ENCODE measurements at places on chromosomes 4 and X.
A peak's percentile ranks its signal among the peaks of the same experiment; 100 is the strongest.

DNA sequence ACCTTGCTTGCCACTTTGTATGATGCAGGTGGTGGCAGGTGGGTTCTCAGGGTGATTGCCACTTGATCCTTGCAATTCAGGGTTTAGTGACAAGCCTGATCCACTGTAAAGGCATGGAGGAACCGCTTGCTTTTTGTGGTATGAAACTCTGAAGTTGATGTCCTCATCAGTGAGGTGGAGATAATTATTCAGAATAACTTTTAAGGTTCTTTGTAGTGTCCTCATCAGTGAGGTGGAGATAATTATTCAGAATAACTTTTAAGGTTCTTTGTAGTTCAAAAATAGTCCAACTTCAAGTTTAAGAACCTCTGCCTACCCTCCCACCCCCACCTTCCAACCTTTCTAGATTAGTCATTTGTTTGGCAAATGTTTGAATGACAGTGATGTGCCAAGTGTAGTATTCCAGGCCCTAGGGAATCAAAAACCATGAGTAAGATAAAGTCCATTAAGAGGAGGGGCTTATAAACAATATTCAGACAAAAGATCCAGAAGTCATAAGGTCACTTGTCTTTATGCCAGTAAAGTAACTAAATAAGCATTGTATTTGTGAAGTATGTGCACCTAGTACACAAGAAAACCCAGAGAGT is 51.2 kb downstream of the DCUN1D4 start:
- no peak for DNase-seq

GRCh38 chr4:173505924-173506518 is 24.0 kb downstream of the HAND2 start:
- peak; percentile 40 for DNase-seq

GRCh38 chrX:47232803-47233332 is at the start of gene USP11:
Gene USP11 (plus strand): TSS chrX:47233009. CDS start chrX:47233044, 35 bp downstream.
- peak; percentile 73 for DNase-seq

- no peak for DNase-seq
These were observed 902 bp upstream of the LARP1B start for GRCh38 chr4:128060121-128060698.

DNA sequence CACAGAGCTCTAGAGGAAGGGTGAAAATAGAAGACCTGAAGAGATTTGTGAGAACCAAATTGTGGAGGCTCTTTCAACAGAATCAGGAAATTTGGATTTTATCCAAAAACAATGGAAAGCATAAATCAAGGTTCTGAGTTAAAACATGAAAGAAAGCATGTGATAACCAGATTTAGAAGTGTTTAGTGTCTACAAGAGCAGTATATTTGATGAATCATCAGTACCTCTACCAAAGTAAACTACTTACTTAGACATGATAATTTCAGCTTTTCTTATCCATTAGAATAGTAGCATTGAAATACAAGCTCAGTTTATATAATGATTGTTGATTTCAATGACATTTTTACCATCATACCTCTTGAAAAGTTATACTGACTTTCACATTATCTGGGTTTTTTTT is 25.9 kb upstream of the INTU start:
- no peak for DNase-seq

GRCh38 chr4:21102667-21103066 is 402.4 kb downstream of the PACRGL start:
- peak; percentile 1 for DNase-seq

GRCh38 chr4:103008875-103009729 is 10.4 kb downstream of the SLC9B1 start:
- DNase-seq: peak; percentile 76

GRCh38 chr4:74112399-74113105 is 13.6 kb upstream of the CXCL2 start:
- no peak for DNase-seq

DNA sequence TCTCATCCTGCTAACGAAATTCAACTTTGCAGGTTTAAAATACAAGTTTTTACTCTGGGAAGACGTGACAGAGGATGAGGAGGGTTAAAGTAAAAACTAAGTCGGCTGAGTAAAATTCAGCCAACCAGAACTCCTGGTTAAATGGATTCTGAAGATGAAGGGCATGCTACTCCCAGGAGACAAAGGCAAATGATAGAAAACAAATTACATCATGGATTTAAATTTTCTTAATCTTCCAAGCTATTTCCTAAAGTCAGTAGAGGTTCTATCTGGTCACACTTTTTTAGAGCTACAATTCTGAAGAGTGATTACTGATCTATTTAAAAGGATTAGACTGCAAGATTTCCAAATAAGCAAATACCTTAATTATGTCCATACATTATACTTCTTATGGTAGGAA is 47.9 kb downstream of the ZNF827 start:
- DNase-seq: no peak
